Smooth muscle cell of the coronary artery (primary cell): ENCODE measurements at places on chromosomes 2 and 18. TPM values are rescaled to one million over a fixed set of nuclear protein-coding genes. Genes with fewer than 3 reads are reported as not detected.

SCN9A gene
- total RNA-seq, result 0.83 and 2.6 TPM in 2 replicates

PRSS56 gene
- not detected in 2 replicates for total RNA-seq

PROM2 gene
- 0.15 and 1.4 TPM in 2 replicates for total RNA-seq

SCN3A gene
- 0.12 and 3.5 TPM in 2 replicates for total RNA-seq

VAMP5 gene
- total RNA-seq, result 65.5 and 97.5 TPM in 2 replicates

PSD4 gene
- total RNA-seq, result 0.08 and 0.59 TPM in 2 replicates

CD226 gene
- 0.15 and 0.23 TPM in 2 replicates for total RNA-seq

RAPH1 gene
- total RNA-seq, result 12.4 and 16.5 TPM in 2 replicates

AQP12A gene
- not detected in 2 replicates for total RNA-seq

CSRNP3 gene
- 2.1 and 2.7 TPM in 2 replicates for total RNA-seq

PIEZO2 gene
- total RNA-seq, result 2.1 and 5.3 TPM in 2 replicates

TUBA4B gene
- not detected in 2 replicates for total RNA-seq

DCAF17 gene
- total RNA-seq, result 10.6 and 17.5 TPM in 2 replicates

UGP2 gene
- 72.2 and 80.5 TPM in 2 replicates for total RNA-seq

MBP gene
- 8.9 and 28.9 TPM in 2 replicates for total RNA-seq

CD8B gene
- total RNA-seq, result not detected in 2 replicates
